ENCODE measurements at places on chromosomes 1 and 21.
A peak's percentile ranks its signal among the peaks of the same experiment; 100 is the strongest.

- DNase-seq: no peak
These were observed 27.3 kb downstream of the STPG1 start for GRCh38 chr1:24386241-24386640.

DNA sequence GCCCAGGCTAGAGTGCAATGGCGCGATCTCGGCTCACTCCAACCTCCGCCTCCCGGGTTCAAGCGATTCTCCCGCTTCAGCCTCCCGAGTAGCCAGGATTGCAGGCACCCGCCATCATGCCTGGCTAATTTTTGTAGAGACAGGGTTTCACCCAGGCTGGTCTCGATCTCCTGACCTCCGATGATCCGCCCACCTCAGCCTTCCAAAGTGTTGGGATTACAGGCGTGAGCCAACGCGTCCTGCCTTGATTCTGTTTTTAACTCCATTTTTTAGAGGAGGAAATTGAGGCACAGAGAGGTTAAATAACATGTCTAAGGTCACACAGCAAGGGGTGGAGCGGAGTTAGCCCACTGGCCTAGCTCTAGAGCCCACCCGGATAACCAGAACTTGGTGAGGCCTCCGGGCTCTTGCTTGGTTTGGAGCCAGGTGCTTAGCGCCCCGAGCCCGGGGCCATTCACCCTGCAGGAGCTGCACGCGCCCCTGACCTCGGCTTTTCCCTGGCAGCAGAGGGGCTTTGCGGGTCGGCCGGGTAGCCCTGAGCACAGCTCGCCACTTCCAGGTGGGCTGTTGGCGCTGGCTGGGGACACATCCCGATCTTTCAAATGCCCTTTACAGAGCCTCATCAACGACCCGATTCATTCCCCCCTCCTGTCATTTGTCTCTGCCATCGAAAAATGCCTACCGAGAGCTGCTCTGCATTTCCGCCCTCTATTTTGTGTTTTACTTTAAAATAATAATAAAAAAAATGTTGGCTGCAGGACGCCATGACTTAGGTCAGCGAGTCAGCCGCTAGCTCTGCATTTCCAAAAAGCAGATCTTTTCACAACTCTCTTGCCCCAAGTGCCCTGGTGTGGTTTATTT lies 11.2 kb downstream of the SIM2 start:
- no peak for DNase-seq

- no peak for DNase-seq
These were observed 12.5 kb downstream of the PODN start for GRCh38 chr1:53074313-53075154.

DNA sequence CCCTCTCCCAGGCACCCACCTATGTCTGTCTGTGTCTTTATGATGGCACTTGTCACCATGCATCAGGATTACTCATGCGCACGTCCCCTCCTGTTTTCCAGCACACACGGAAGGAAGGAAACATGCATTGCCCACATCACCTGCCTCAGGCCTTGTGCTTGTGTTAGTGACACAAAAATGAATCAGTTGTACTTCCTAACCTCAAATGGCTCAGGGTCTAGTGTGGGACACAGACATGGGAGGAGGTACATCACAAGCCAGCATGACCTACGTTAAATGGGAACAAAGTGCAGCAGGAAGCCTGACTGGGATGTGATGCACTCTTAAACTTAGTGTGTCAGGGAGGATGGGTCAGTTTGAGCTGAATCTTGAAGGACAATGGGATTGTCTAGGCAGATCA lies 126.7 kb downstream of the TRABD2B start:
- no peak for DNase-seq

- DNase-seq: no peak
These were observed 5.4 kb downstream of the HSD11B1 start for GRCh38 chr1:209710093-209710492.

- DNase-seq: no peak
These were observed 384.6 kb downstream of the RRAGC start for GRCh38 chr1:38474738-38475623.

DNA sequence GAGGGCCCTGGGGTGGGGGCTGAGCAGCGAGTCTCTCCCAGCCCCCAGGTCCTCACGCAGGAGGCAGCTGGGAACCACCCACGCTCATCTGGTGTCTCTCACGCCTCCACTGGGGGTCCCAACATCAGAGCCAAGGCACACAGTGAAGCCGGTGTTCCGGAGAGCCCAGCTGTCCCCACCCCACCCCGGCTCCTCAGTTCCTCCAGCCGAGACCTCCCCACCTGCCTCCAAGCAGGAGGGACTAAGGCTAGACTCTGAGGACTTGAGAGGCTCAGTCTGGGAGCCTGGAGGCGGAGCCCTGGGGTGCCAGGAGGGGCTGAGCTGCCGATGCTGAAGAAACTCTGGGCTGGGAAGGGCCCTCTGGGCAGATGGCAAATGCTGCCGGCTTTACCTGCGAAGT lies 1.6 kb upstream of the HPCA start:
- DNase-seq: no peak

- DNase-seq: no peak
These were observed 1.9 kb downstream of the EPHX1 start for GRCh38 chr1:225811622-225812487.

GRCh38 chr1:160750608-160751007 lies 11.6 kb downstream of the SLAMF7 start:
- DNase-seq: no peak

GRCh38 chr1:153805042-153805745 lies 30.0 kb downstream of the SLC27A3 start:
- DNase-seq: peak; percentile 33

DNA sequence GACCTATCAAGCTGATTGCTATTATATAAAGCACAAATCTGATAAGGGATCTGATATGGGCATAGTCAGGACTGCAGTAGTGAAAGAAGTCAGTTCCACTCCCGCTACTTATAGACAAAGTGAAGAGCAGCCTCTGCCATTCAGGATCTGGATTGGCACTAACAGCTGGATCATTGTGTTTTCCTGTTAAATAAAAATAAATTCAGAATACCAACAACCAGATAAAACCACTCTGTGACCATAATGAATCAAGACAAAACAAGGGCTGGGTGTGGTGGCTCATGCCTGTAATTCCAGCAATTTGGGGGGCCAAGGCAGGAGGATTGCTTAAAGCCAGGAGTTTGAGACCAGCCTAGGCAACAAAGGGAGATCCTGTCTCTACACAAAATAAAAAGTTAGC lies 5.0 kb upstream of the GLRX2 start:
- DNase-seq: no peak

GRCh38 chr1:39507230-39507928 lies 15.9 kb downstream of the BMP8A start:
- no peak for DNase-seq

- no peak for DNase-seq
These were observed 619.0 kb downstream of the AJAP1 start for GRCh38 chr1:5273280-5274003.

DNA sequence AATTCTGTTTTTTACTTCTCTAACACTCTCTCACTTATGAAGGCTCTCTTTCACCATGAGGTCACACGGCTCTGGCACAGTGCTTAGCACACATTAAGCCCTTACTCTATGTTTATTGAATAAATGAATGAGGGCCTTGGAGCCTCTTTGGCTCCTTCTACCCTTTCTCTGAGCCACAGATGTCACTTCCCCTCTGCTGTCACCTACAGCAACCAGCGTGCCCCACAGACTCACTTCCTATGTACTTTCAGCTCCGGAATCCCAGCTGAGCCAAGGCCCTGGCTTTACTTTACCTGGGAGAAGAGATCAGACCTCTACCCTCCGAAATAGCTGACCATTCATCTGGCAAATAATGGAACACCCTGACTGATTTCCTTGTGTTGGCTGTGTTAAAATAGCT lies 53.7 kb upstream of the HMCN1 start:
- no peak for DNase-seq

- no peak for DNase-seq
These were observed 76.5 kb downstream of the VWA5B1 start for GRCh38 chr1:20367116-20367585.

- DNase-seq: no peak
These were observed 45.3 kb downstream of the PKP1 start for GRCh38 chr1:201328576-201328975.

DNA sequence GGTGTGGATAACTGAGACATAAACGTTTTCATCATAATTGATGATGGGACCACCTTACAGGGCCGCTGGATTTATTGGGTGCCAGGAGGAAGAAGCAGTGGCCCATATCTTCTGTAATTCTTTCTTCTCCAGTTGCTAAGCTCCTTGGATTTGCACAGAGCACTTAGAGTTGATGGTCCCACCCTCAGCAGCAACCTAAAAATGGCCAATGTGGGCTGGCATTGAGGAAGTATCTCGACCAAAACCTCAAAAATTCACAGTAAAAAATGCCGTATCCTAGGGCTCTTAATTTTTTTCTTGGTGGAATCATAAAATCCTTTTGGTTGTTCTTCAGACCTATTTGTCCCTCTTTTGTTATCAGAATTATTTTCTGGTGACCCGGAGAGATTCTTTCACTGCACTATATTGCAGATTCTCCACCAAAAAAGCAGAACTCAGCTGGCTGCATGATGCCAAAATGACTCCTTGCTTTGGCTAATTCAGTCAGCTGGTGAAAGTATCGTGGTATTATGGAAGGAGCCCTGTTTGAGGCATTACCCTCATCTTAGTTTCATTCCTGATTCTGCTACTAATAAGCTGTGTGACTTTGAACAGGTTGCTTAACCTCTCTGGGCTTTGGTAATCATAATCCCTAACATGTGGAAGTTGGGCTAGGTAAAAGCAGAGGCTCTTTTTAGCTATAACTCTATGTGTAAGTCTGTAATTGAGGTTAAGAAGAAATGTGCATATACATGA lies 27.6 kb downstream of the KIRREL1 start:
- DNase-seq: no peak

DNA sequence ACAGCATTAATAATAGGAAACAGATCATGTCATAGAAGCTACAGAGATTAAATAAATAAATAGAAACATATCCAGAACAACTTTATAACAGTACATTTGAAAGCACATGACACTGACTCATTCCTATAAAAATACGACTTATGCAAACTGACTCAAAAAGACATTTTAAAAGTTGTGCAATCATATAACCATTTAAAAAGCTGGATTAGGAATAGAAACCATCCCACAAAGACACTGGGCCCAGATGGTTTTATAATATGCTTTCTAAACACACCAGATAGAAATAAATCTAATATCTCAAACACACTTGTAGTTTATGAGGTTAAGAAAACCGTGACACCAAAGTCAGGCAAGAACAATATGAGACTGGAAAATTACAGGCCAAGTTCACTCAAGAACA lies 47.6 kb downstream of the MATN1 start:
- DNase-seq: no peak

GRCh38 chr1:59553371-59553770 lies 256.5 kb downstream of the FGGY start:
- no peak for DNase-seq

DNA sequence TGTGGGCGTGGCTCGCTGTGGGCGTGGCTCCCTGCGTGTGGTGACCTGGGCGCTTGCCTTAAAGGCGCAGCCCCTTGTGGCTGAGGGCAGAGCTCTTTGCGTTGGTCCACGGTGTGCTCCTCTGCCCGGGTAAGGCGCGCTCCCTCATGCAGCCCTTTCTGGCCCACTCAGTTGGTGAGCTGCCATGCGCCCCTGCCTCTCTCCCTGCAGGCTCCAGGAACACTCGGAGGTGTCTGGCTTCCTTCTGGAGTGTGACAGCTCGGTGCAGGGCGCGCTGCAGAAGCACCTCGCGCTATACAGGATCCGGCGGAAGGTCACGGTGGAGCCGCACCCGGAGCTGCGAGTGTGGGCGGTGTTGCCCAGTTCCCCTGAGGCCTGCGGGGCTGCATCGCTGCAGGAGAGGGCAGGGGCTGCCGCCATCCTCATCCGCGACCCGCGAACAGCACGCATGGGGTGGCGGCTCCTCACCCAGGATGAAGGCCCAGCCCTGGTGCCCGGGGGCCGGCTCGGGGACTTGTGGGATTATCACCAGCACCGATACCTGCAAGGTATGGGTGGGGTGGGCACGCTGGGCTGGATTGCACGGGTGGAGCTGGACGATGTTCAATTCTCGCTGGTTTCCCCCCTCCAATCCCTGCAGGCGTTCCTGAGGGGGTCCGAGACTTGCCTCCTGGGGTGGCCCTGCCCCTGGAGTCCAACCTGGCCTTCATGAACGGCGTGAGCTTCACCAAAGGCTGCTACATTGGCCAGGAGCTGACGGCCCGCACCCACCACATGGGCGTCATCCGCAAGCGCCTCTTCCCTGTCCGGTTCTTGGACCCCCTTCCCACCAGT lies 9.1 kb downstream of the IBA57 start:
- DNase-seq: no peak

DNA sequence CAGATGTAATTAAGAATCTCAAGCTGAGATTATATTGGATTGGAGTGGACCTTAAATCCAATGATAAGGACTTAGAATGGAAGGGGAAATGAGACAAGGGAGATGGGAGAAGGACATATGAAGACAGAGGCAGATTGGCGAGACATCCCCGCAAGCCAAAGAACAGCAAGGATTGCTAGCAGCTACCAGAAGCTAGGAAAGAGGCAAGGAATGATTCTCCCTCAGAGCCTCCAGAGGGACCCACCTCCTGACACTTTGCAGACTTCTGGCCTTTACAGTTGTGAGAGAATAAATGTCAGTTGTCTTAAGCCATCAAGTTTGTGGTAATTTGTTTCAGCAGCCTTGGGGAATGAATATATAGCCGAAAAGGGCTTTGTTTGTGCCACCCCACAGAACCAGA lies 20.7 kb downstream of the METTL13 start:
- DNase-seq: no peak

GRCh38 chr1:174800876-174801275 lies 198.9 kb upstream of the CACYBP start:
- DNase-seq: no peak

DNA sequence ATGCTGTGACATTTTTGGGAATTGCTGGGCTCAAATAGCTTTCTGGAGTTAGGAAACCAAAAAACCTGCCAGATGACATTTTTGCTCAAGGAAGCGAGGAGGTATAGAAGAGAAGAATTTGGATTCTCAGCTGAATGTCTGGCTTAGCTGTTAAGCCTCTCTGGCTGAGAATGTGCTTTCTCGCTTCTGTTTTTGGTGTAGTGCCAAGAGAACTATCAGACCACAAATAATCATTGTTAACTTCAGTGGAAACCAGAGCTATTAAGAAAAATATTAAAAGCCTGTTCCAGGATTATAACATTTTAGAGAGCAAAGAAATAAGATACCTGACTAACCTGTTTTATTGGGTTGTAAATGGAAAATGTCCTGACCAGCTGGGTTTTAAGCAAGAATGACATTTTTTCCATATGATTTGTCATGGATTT lies 39.5 kb upstream of the DIPK1A start:
- no peak for DNase-seq

DNA sequence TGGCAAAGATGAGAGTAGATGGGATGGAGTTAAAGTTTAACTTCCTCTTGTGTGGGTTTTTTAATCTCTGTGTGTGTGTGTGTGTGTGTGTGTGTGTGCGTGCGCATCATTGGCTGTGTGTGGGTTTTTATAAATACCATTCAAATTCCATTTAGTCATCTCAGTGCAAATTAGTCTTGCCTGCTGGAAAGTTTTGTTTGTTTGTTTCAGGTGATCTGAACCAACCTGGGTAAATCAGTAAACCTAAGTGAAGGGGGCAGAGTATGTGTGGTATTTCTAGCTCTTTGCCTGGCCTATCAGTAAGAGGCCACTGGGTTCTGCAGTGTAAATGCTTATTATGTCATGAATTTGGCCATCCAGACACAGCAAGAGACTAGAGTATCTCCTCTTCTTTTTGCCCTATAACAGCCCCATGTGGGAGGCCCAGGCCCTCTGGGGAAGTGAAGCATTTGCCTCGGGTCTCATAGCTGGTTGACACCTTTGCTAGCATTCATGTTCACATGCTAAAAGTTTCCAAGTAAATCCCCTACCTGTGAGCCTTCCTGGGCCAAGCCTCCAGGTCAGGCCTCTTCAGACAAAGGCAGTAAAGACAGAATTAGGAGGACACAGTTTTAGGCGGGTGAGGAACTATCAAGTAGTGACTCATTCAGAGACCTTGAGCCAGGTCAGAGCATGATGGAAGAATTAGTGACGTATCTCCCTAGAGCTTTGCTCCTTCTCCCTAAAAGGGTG lies 14.7 kb downstream of the INTS3 start:
- DNase-seq: no peak
